NAMALWA (cell line): ENCODE measurements at places on chromosomes 6 and 20.
A peak's percentile ranks its signal among the peaks of the same experiment; 100 is the strongest.

DNA sequence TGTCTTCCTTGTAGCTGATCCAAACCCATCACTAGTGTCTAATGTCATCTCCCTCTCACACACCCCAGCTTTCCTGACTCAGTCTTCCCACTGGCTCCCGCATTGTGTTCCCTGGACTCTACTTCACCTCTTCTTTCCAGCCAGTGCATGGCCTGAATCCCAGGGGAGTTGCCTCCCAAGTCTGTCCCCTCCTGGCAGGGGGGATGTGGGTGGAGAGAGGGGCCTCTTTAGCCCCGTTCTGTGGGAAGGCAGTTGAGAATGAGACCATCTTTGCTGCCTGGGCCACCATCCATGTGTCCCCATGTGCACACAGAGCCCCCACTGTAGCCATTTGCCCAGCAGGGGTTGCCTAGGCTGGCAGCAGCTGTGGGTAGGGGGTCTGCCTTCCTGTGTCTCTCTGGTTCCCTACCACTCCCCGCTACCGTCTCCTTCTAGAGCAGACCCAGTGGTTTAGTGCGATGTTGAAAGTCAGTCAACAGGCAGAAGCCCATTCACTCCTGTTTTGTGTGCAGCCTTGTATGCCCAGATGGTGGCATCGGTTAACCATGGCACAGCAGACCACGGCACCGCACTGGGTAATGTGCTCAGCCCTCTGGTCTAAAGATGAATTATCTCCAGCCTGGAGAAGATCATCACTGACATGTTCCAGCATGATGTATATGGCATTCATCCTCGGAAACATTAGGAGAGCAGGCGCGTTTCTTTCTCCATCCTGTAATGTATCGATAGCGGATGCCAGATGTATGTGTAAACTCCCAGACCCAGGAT lies 178.8 kb upstream of the SNX9 start:
- no peak for DNase-seq

DNA sequence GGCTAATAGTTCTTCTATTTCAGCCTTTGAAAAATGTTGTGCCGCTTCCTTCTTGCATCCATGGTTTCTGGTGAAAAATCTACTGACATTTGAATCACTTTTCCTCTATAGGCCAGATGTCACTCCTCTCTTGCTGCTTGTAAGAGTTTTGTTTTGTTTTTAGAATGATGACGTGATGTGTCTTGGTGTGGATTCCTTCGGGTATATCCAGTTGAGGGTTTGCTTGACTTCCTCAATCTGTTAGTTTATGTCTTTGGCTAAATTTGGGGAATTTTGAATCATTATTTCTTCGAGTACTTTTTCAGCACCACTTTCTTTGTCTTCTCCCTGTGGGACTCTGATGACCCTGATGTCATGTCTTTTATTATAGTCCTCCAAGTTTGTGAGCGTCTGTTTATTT lies 175.5 kb downstream of the MYLK4 start:
- no peak for DNase-seq

GRCh38 chr20:6704132-6704861 lies 63.2 kb upstream of the BMP2 start:
- no peak for DNase-seq

- DNase-seq, result no peak
These were observed 97.8 kb downstream of the TNFAIP3 start for GRCh38 chr6:137964876-137965275.

GRCh38 chr6:96760153-96760687 lies 77.1 kb downstream of the GPR63 start:
- peak; percentile 20 for DNase-seq

- no peak for DNase-seq
These were observed 48.3 kb downstream of the ZFP64 start for GRCh38 chr20:52143277-52143676.

GRCh38 chr6:122818866-122819265 lies 29.8 kb downstream of the SMPDL3A start:
- no peak for DNase-seq

- DNase-seq, result no peak
These were observed 53.0 kb downstream of the DEK start for GRCh38 chr6:18211338-18211737.

- no peak for DNase-seq
These were observed 106.2 kb downstream of the MAP3K7 start for GRCh38 chr6:90480666-90481065.

DNA sequence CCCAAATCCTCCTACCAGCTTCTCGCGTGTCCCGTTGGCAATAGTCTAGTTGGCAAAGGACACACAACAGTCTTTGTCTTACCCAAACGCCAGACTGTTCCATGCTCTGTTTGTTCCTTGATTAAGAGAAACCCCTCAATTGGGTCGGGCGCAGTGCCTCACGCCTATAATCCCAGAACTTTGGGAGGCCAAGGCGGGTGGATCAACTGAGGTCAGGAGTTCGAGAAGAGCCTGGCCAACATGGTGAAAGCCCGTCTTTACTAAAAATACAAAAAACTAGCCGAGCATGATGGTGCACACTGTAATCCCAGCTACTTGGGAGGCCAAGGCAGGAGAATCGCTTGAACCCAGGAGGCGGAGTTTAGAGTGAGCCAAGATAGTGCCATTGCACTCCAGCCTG lies 153.7 kb downstream of the GRM4 start:
- no peak for DNase-seq

GRCh38 chr6:157647261-157647915 lies 175.7 kb upstream of the SNX9 start:
- no peak for DNase-seq

DNA sequence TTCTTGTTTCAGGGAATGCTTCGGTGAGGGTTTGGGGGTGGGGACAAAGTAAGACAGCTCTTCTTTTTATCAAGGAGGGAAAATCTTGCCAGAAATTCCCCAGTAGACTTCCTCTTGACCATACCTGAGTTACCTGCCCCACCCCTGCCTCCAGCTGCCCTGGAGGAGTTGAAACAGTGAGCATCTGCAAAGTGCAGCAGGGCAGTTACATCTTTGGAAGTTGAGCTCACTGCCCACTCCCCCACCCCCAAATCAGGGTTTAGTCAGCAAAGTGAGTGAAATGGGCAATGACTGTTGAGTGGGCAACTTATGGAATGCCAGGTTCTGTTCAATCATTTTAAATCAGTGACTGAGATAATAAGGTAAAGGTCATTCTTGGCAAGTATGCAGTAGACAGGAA lies 98.8 kb downstream of the BANF2 start:
- no peak for DNase-seq

DNA sequence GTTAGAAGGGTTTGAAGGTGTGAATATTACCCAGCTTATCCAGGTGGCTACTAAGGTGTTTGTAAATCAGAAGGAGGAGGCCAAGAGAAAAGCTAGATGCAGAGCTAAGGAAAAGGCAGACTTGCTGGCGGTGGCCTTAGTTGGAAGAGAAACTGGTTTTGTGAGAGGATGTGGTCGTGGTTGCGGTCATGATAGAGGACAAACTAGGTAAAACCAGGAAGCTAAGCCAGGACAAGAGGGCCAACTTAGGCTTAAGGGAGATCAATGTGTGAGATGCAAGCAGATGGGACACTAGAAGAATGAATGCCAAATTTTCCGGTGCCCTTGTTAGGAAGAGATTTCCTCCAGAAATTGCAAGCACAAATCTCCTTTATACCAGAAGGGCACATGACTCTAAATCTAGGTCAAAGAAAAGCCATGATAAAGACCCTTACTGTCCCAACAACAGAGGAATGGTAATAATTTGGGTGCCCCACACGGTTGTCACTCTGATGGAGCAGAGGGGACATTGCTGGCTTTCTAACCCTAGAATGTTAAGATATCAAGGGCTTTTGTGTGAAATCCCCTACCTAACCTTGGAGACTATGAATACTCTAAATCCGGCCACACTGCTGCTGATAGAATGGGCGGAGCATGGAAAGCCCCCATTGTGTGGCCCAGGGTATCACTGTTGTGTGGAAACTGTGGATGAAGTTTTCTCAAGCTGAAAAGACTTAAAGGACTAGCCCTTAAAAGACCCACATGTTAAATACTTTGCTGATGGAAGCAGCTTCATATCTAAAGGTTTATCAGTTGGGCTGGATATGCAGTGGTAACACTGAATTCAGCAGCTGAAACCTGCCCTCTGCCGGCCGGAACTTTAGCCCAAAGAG lies 7.8 kb downstream of the IL22RA2 start:
- peak; percentile 63 for DNase-seq

DNA sequence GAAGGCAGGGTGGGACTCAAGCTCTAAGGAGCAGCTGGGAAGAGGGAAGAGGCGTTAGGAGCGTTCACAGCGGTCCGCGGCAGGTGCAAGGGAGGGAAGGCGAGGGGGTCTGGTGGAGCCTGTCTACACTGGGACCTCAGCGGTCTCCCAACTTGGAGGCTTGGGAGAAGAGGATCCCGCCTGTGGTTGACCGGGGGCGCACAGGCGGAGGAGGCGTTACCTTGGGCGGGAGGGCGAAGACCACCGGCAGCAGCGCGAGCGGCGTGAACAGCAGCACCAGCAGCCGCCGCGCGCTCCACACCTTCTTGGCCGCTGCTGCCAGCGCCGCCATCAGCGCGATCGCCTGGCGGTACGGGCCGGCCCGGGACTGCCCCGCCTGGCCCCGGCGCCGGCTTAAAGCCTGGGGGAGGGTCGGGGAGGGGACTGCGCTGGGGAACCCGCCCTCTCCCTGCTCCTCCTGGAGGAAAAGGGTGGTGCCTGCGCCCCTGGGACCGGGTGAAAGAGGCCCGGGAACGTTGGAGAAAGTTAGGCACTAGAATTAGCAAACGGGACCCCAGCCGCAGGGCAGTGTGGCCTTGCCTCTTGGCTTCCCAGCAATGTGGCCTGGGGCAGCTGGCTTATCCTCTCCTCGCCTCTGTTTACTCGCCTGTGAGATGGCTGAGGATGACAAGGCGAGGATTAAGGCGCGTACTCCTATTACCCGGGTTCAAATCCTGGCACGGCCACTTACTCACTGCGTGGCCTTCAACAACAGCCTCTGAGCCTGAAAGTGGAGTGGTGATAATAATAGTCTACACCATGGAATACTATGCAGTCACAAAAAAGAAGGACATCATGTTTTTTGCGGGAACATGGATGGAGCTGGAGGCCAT lies at the start of gene SLC13A3:
TSS of gene SLC13A3 (minus strand) at position 369 of the 872 bp plus-strand sequence. CDS start at position 331, 38 bp downstream.
- DNase-seq, result no peak

DNA sequence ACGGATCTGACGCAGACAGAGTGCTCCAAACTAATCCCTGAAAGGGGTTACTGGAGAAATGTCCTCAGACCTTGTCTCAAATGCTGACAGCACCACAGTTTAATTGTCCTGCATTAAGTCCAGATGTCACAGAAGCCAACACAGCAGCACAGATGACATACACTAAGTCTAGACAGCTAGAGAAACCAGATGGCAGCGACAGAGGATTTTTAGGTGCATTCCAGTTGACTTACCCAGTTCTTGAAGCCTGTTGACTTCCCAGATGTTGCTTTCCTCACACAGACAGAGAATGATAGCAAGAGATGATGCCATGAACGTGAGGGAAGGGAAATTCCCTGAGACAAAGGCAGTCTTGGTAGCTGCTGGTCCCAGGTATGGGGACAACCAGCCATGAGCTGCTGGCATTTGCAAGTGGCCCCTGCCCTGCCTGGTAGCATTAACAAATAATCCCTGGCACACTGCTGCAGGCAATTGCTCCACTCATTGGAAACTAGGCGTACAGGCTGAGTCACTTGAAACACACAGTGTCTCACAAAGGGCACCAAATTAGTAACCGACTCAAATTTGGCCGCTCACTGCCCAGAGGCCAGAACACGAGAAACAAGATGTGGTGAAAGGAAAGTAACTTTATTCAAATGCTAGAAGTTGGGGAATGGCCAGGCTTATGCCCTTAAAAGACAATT lies 52.2 kb downstream of the ADGB start:
- DNase-seq, result no peak

DNA sequence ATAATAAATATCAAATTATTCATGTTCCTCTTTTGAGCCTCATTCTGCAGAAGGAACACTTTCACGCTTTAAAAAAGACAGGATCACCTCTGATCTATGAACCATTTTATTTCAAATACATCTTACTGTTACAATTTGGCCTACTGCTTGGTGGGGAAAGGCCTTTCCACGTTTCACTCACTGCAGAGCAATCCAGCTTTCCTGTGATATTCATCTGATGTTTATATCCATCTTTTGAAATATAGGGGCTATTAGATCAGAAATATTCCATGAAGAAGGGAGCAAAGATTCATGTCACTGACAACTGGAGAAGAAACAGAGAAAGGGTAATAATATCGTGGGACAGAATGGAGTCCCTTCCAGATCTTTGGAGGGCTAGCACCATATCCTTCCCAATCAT lies 262.9 kb downstream of the ADGB start:
- no peak for DNase-seq

DNA sequence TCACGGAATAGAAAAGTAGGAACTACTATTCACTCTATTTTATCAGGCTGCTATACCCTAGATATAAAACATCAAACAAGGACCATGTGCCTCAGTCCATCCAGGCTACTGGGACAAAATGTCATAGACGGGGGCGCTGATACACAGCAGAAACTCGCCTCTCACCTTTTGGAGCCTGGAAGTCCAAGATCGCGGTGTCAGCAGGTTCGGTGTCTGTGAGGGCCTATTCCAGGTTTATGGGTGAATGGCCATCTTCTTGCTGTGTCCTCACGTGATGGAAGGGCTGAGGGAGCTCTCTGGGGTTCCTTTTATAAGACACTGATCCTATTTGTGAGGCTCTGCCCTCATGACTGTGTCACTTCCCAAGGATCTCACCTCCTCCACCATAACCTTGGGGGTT lies 89.5 kb downstream of the DLL1 start:
- DNase-seq, result no peak

DNA sequence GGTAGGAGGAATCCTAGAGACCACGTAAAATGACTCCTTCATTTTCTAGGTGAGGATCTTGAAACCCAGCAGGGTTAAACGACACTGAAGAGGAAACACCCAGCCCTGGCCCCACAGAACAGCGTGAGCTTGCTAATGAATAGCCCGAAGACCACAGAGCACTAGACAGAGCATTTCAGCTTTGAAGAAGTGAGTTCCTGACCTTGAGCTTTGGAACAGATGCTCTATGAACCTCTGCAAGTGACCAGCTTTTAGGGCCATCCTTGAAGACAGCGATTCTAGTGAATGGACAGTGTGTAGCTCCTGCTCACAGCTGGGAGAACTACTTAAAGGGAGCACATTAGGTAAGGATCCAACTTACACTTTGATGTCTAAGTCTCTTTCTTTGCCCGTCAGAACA lies 74.0 kb upstream of the FRMD1 start:
- no peak for DNase-seq

- peak; percentile 59 for DNase-seq
These were observed 32.7 kb upstream of the MAP7 start for GRCh38 chr6:136582711-136583471.

GRCh38 chr6:1336246-1336843 lies 24.4 kb downstream of the FOXQ1 start:
- no peak for DNase-seq

- DNase-seq, result no peak
These were observed 395.5 kb upstream of the RUNX2 start for GRCh38 chr6:44932651-44933091.

GRCh38 chr6:72654071-72654621 lies 32.3 kb downstream of the KCNQ5 start:
- no peak for DNase-seq

DNA sequence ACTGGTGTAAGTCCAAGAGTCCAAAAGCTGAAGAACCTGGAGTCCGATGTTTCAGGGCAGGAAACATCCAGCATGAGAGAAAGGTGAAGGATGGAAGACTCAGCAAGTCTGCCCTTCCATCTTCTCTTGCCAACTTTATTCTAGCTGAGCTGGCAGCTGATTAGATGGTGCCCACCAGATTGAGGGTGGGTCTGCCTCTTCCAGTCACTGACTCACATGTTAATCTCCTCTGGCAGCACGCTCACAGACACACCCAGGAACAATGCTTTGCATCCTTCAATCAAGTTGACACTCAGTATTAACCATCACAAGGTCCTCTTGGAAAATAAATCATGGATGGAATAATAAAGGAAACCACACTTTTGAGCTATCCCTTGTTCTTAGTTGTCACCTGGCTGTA lies 121.2 kb downstream of the MAP3K7 start:
- no peak for DNase-seq
